ENCODE measurements at places on chromosomes 12 and 14. TPM values are rescaled to one million over a fixed set of nuclear protein-coding genes. Genes with fewer than 3 reads are reported as not detected.
A peak's percentile ranks its signal among the peaks of the same experiment; 100 is the strongest.

DNA sequence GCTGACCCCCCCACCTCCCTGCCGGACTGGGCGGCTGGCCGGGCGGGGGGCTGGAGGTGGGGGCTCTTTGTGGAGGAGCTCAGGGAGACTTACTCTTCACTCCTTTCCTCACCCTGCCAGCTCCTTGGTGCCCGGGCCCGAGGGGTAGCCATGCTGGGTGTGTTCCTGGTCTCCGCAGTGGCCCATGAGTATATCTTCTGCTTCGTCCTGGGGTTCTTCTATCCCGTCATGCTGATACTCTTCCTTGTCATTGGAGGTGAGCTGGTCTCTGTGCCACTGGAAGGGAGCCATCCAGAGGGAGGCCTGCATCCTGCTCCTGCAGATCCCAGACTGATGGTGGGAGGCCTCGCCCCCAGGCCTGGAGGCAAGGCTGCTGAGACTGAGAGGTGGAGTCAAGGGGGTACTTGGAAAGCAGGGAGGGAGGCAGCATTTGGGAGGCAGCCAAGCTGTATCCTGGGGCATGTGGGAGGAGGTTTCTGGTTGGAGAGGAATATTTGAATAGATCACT lies 19.7 kb downstream of the SOAT2 start:
- H3K36me3 ChIP-seq, result no peaks in the 10 kb centered on the region
- H3K27me3 ChIP-seq, result no peaks in the 10 kb centered on the region
- no peak overlapping the region for H3K4me3 ChIP-seq
- no peak for DNase-seq
- H3K4me1 ChIP-seq, result no peaks in the 10 kb centered on the region
- no peak overlapping the region for H3K27ac ChIP-seq

The ZDHHC22 gene
- total RNA-seq, result 3.2 TPM

DNA sequence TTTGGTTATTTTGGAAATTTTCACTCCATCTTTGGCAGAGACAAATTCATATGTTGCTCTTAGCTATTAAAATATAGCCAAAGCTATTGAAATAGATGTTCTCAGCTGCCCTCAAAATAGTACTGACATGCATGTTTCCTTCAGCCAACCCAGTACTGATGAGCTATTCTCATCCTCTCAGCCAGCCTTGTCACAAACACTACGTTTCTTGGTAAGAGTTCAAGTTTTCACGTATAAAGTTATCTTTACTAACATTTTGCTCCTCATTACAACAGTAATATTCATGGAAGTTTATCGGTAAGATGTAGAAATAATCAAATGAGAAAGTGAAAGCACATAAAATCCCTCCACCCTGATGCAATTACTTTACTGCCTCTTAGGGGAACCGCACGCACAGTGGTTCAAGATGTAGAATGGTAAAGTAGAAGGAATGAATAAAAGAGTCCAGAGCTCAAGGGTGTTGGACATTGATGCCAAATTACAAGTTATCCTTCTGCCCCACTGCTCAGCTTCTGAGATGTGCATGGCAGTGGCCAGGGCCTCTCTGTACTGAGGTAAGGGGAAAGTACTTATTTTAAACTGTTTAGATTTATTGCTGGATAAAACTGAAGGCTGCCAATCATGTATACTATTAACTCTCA lies 20.7 kb downstream of the GCH1 start:
- no peaks in the 10 kb centered on the region for H3K4me1 ChIP-seq
- no peaks in the 10 kb centered on the region for H3K27me3 ChIP-seq
- H3K27ac ChIP-seq, result peak overlapping the region; percentile 0
- peak overlapping the region; percentile 8 for H3K4me3 ChIP-seq

The CMTM5 gene
- 0.55 TPM for total RNA-seq

- H3K27me3 ChIP-seq, result no peaks in the 10 kb centered on the region
- H3K36me3 ChIP-seq, result no peaks in the 10 kb centered on the region
- no peak overlapping the region for H3K4me3 ChIP-seq
- H3K4me1 ChIP-seq, result no peaks in the 10 kb centered on the region
- no peak for DNase-seq
- no peak overlapping the region for H3K27ac ChIP-seq
These were observed 678.5 kb upstream of the TBX3 start for GRCh38 chr12:115362339-115362976.

All from testis (tissue), 5 donors.